LoVo (cell line): ENCODE measurements at places on chromosomes 6 and 20.

- DNase-seq, result no peak
Measured at GRCh38 chr20:33624399-33624798, 37.7 kb upstream of the C20orf144 start.

- no peak for DNase-seq
Measured at GRCh38 chr6:116010386-116010785, 50.3 kb downstream of the FRK start.

GRCh38 chr20:52379723-52380336, 188.3 kb upstream of the ZFP64 start:
- peak; percentile 26 for DNase-seq

DNA sequence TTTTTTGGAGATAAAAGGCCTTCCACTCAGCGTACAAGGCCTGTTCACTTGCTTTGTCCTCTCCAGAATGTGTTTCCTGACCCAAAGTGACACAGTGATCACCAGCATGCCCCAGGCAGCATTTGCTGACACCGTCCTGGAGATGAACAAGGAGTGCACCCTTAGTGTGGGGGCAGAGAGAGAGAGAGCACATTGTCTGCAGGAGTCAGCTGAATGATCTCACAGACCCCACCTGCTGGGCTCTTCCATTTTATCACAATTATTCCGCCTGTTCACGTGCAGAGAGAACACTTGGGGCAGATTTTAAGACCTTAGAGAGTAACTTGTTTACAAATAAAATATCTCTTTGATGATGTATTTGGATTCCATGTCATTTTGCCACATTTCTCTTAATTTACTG, 22.4 kb upstream of the MAS1L start:
- no peak for DNase-seq

DNA sequence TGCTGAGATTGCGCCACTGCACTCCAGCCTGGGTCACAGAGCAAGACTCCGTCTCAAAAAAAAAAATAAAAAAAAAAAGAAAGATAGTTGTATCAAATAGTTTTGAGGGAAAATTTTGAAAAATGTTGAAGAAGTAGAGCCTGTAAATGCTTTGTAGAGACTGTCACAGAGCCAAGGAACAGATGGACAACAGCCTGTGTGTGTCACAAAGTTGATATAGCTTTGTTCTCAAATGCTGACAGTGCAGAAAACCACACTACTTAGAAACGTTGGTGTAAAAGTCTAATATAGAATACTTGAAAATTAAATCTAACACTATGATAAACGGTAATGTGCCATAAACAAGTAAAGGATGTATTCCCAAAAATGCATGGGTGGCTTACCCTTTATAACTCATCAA, 25.4 kb downstream of the PTK7 start:
- DNase-seq, result no peak

- DNase-seq, result no peak
Measured at GRCh38 chr20:54920491-54920890, 445.1 kb downstream of the DOK5 start.

- DNase-seq, result no peak
Measured at GRCh38 chr20:14992961-14993360, 655.5 kb upstream of the FLRT3 start.

DNA sequence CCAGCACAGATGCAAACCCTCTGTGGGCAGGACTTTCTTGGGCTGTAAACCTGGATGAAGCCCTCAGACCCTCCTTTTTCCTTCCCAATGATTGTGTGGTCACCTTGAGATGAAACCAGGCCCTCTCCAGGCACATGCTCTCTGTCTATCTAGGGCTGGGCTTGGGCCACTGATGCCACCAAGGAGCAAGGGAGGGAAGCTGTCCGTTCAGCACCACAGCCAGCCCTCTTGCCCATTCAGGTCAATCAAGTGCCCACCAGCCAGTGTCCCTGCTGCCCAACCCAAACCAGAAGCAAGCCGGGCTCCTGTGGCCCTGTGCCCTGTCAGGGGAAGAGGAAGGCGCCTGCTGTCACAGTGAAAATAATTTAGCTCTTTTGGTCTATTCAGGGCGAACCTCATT, 8.0 kb downstream of the STMN3 start:
- no peak for DNase-seq

DNA sequence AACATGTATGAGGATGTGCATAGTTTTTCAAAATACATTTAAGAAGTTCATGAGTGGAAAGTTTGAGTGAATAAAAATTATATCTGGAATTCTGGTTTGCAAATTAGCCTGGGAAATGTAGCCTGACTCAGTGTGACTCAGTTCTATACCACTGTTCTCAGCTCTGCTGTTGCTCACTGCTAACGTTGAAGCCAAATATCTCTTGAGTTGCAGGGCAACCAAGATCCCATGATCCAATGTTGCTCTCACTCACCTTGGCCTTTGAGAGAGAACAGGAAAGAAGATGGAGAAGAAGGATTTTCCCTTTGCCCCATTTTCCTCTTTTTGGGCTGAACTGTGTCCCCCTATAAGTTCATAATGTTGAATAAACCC, 28.9 kb downstream of the PSMB9 start:
- DNase-seq, result no peak

- no peak for DNase-seq
Measured at GRCh38 chr20:57369596-57369995, 18.5 kb downstream of the RAE1 start.

DNA sequence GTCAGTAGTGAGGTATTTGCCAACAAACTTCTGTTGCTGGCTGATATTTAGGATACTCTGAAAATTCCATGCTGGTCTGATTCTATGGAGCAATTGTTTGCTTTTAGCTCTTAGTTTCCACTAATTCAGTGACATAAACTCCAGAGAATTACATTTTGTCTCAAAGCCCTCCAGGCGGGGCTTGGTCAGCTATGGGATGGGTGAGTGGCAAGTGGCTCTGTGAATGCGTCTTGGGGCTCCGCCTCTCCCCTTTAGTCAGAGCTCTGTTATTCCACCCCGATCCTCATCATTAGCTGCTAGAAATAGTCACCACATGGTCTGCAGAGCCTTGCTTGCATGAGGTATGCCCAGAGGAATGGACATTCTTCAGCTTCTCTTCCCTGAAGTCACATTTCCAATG, 540.6 kb downstream of the QKI start:
- DNase-seq, result no peak

- DNase-seq, result no peak
Measured at GRCh38 chr6:3610206-3610605, 141.3 kb downstream of the PXDC1 start.

DNA sequence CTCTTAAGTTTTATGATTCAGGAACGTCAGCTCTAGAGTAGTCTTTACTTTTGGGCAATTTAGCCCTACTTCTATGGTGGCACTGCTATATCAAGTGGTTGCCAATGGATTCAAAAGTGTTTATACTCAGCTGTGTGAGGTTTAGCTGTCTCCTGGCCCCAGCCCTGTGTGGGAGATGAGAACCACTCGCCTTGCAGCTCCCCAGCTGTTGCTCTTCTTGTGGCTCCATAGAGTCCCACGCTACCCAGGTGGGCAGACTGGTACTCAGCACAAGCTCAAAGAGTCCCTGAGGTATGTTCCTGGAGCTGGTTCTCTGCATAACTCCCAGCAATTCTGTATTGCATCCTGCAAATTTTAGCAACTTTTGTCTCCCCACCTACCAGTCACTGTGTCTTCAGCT, 59.6 kb downstream of the C6orf118 start:
- no peak for DNase-seq

DNA sequence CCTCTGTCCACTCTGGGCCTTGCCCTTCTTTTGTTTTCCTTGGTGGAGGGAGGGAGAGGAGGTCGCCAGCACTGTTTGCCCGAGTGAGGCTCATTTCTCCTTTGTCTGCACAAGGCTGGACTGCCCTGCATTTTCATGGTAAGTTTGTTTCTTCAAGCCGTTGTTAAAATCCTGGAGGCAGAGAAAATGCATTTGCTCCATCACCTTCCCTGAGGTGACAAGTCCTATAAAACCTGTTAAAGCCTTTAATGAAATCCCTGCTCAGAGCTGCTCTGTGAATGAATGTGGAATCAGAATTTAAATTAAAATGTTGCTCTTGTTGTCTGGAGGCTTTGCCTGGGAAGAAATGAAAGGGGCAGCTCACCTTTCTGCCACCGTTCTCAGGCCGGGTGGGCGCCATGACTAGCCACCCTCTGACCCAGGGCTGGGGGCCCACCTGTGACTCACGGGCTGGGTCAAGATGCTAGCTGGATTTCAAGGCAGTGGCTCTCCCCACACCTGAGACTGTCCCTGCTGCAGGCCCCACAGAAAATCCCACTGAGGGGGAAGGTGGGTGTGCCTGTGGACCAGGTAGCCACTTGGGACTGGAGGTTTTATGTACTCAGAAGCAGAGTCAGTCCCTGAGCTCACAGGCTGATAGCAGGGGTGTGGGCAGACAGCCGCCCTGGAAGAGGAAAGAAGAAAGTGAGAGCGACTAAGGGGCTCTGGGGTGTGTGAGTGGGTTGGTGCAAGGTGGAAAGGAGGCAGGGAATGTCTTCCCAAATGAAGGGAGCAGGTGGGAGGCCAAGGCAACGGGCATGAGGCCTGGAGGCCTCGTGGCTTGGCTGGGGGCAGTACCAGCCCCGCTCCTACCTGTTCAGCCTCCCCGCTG, 24.0 kb upstream of the MYT1 start:
- no peak for DNase-seq

- DNase-seq, result peak; percentile 16
Measured at GRCh38 chr6:63504777-63505384, 67.4 kb upstream of the LOC128125822 start.

- DNase-seq, result no peak
Measured at GRCh38 chr6:159976686-159977254, 7.9 kb downstream of the IGF2R start.

GRCh38 chr6:149895833-149896271, 2.1 kb downstream of the RAET1E start:
- DNase-seq, result peak; percentile 60

- DNase-seq, result no peak
Measured at GRCh38 chr20:59945175-59945574, 5.0 kb downstream of the FAM217B start.

DNA sequence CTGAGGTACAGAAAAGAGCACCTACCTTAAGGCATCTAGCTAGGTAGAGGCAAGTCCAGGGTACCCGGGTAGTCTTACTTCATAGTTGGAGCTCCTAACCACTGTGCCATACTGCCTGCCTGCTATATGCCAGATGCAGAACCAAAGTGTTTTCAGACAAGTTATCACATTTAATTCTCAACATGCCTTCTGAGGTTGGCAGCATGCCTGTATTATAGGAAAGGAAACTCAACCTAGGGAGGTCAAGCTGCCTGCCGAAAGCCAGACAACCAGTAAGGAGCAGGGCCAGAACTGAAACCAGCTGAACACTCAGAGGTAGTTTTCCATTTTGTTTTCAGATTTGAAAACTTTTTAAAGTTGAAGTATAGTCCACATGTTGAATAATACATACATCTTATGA, 5.4 kb downstream of the CTNNBL1 start:
- DNase-seq, result no peak

DNA sequence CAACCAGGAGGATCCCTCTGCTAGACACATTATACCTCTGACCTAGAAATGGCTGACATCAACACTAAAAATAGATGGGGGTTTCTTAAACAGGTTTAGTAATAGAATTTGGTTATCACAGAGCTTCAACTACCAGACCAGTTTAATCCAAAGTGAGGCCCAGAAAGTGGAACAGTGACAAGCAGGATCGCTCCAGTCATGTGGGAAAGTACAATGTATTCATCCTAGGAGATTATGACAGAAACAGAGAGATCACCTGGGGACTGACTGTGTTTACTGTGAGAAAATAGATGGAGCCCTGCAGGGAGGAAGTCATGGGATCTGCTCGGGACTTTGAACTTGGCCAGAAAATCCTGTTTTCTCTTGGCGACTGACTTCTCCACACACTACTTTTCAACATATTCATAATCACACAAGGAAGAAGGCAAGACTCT, 238.7 kb upstream of the SOX4 start:
- no peak for DNase-seq

GRCh38 chr6:163414946-163415619, 565 bp downstream of the QKI start:
- DNase-seq, result no peak

DNA sequence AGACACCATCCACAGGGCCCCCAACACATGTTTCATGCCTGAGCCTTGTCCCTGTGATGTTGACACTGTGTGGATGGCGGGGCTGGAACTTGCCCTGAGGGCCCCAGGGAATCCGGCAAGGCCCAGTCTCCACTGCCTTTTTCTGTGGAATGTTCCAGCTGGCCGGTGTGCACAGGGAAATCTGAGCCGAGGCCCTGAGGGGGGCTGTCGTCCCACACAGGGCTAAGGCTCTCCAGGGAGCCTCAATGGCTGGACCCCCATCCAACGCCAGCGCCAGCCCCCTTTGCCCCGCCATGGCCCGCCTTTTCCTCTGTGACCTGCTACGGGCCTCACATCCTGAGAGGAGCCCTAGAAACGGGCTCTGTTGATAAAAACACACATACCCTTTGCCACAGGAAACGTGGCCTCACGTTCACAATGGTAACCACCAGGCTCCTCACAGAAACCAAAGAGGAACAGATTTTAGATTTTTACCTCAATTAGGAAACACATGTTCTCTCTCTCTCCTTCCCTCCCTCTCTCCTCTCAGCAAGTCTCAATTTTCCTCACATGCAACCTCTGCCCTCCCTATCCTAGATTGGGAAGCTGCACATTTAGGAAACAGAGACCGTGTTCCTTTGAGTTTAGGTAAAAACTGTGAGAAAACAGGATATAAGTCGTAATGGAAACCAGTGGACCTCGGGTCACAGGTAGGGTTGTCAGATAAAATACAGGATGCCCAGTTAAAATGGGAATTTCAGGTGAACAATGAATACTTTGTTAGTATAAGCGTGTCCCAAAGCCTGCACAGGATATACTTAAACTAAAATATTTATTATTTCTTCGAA, 13.7 kb upstream of the ZNF831 start:
- DNase-seq, result no peak

DNA sequence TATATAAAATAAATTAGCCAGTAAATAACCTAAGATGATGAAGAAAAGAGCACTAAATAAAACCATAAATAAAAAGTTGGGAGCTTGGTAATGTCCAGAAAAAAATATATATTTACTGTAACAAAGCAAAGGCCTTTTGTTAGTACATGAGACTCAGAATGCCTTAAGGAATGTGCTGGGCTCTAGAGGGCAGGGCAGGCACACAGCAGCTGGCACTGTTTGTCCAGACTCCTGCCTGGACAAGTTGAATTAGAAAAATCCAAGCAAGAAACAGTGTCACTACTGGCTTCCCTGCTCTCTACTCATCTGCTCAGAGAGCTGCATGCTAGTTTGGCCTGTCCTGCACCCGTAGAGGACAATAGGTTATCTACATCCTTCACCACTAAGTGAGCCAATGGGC, 8.8 kb downstream of the DEFB129 start:
- peak; percentile 12 for DNase-seq

DNA sequence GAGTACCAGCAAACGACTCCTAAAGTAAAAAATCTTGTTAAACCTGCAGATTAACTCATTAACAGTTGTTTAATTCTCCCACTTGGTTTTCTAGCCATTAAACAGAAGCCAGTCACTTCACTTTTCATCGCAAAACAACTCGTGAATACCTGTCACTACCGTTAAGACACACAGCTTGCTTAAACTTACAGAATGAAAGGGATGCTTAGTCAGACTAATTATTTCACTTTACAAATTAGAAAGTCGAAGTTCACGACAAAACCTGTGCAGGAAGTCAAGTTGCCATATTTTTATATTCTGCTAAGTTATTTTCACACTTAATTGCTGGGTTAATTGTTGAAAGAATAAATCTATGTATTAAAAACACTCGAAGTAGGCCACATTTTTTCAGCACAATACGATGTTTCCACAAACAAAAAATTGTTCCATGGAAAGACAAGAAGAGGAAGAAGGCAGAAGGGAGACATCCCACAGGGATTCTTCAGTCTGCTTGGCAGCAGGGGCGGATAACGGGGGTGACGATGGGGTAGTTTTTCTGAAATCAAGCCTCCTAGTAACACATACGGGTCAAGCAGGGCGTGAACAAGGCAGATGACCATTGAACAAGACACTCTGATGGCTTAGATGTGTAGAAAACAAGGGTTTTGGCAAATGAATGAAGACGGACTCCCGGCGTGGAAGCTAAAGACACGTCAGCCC, 933 bp downstream of the SSR1 start:
- DNase-seq, result no peak
